ENCODE measurements at places on chromosomes 2 and 18. TPM values are rescaled to one million over a fixed set of nuclear protein-coding genes. Genes with fewer than 3 reads are reported as not detected.
A peak's percentile ranks its signal among the peaks of the same experiment; 100 is the strongest.

Gene IL18R1
- 1.2 TPM for total RNA-seq

Gene XDH
- 0.03 TPM for total RNA-seq

Gene DNER
- total RNA-seq, result 32.9 TPM

Gene SPP2
- total RNA-seq, result not detected

Gene IHH
- not detected for total RNA-seq

GRCh38 chr2:133331436-133331835 is 236.8 kb downstream of the NCKAP5 start:
- no peak for DNase-seq

DNA sequence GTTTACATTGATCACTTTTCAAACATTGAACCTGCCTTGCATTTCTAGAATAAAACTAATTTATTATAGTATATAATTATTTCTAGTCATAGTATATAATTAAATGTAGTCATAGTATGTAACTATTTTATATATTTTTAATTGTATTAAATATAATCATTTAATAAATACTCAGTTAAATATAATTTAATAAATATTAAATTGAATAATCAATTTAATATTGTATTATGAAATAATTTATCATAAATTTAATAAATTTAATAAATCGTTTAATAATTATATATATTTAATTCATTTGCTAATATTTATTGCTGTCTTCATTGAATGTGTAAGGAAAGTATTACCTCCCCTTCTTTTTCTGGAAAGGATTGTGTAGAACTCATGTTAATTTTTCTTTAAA is 225.6 kb upstream of the NRP2 start:
- no peak for DNase-seq

GRCh38 chr2:102235491-102235890 is 48.7 kb downstream of the IL1RL2 start:
- DNase-seq, result no peak

DNA sequence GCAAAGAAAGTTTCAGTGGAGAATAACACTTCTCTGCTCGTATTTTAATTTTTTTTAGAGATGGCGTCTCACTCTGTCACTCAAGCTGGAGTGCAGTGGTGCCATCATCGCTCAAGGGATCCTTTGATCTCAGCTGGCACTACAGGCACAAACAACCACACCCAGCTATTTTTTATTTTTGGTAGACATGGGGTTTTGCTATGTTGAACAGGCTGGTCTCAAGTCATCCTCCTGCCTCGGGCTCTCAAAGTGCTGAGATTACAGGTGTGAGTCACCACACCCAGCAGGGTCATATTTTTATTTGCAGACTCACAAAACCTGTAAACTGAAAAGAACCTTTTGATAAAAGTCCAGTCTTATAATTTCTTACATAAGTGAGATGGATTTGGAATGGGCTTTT is 2.6 kb downstream of the TRAK2 start:
- DNase-seq, result no peak

DNA sequence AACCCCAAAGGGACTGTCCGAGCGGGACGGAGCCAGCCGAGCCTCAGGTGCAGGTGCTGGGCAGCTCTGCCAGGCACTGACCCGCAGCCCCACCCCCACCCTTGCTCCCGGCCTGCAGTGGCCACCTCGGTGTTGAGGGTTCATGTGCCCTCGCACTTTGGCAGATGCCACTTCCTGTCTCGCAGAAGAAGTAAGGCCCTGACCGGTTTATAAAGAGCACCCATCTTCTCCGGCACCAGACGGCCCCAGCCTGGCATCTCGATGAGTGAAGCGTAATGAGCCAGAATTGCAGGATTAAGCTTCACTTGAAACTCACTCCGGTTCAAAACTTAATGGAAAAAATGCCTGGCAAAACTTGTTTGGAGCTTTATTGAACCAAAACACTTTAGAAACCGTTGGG is 10.9 kb upstream of the NFATC1 start:
- no peak for DNase-seq

- DNase-seq, result no peak
Measured at GRCh38 chr2:144240656-144241339, 279.1 kb downstream of the ZEB2 start.

DNA sequence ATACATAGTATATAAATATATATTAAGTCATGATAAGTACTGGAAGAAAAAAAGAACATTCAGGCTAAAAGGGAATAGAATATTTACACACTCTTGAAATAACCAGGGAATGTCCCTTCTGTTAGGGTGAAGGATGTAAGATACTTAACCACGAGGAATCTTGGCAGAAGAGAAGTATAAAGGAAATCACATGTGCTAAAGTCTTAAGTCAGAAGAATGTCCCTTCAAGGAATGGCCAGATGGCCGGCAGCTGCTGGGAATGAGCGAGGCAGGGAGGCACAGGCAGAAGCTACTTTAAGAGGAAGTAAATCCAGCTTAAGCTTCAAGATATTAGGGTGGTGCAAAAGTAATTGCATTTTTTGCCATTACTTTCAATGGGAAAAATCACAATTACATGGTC is 5.5 kb downstream of the CCDC102B start:
- DNase-seq, result peak; percentile 39

- DNase-seq, result no peak
Measured at GRCh38 chr2:193973781-193974180, 1683.2 kb upstream of the SLC39A10 start.

GRCh38 chr2:207852791-207853190 is 83.1 kb upstream of the FZD5 start:
- DNase-seq, result no peak

DNA sequence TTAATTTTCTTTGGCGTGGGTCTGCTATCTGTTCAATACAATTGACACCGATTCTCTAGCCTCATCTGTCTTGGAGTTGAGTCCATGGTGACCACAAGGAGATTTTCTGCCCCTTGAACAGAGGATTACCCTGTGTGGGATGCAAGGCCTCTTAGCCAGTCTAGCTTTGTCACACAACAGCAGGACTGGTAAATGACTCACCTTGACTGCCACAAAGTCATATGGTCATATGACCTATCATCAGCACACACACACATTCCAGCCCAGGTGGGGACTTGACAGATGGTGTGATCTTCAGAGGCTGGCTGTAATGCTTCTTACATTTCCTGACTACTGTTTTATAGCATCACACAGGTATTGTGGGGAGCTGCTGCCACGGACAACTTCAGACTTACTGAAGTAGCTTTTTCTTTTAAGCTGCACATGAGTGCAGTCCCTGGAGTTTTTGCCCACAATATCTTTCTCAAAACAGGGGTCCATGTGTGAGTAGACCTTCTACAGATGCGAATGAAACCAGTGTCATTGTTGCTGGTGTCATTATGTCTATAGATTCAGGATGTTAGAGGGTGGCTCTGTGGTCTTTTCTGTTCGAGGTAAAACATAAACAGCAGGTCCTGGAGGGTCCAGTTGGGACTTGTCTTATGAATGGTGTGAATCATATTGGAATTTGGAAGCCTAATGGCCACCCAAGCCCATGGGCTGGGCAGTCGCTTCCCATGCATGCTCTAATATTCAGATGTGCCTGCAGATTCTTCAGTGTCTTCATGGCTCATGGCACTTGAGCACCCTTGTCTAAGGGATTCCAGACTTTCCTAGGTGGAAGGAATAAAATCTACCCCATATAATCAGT is 18.6 kb upstream of the ACOXL start:
- DNase-seq, result no peak
